ENCODE measurements at places on chromosomes 7 and 10.
A peak's percentile ranks its signal among the peaks of the same experiment; 100 is the strongest.

GRCh38 chr10:77297393-77297739 is 340.2 kb downstream of the KCNMA1 start:
- DNase-seq: no peak

DNA sequence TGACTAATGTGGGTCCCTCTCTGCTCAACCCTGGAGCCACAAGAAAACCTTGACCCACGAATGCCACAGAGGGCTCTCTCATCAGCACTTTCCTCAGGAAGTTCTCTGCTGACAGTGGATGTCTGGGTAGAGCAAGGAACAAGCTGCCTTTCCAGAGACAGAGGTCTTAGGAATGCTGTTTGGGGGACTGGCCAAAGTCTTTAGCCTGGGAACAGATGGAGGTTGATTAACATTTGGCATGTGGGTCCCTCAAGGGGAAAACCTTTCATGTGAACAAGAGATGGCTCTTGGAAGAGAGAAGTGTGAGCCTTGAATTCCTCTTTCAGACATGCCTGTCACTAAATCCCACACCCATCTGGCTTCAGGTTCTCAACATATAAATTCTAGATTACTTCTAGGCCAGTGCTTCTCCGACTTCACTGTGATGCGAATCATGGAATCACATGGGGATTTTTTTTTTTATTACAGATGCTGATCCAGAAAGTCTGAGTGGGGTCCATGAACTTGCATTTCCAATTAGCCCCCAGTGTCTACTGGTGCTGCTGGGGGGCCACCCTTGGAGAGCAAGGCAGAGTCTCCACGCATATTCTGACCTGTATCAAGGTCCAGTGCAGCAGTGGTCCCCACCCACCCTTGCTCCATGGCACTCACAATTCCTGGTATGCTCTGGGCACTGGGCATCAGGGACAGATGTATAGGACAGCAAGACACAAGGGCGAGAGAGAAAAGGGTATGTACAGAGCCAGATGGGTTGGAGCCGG is 360.4 kb downstream of the CXCL12 start:
- no peak for DNase-seq

DNA sequence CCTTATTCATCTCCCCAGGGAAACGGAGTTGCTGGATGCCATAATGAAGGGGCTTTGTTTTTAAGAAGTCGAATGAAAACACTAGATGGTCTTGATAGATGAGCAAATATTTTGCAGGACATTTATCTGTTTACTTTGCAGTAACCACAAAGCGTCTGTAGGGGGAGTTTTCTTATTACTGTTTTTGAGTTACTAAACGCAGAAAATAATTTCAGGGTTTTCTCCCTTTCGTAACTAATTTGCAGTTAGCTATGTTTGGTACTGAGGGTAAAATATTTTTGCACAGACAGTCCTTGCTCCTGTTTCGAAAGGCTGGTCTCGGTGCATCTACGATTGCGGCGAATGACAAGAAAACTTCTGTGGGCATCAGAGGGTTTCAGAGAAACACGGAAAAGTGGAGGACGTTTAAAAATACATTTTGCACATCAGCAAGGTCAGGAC is 505.6 kb upstream of the MKI67 start:
- DNase-seq: peak; percentile 1

DNA sequence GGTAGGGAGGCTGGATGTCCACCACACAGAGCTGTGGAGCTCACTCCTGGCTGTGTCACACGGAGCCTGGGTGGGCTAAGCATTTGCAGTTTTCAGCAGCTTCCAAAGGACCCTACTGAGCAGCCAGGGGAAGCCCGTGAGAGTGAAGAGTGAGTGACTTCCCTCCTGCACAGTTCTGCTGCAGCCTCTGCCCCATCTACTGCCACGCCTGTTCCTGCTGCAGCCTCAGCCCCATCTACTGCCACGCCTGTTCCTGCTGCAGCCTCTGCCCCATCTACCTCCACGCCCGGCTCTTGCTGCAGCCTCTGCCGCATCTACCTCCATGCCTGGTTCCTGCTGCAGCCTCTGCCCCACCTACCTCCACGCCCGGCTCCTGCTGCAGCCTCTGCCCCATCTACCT is 12.2 kb downstream of the ADAM8 start:
- no peak for DNase-seq

DNA sequence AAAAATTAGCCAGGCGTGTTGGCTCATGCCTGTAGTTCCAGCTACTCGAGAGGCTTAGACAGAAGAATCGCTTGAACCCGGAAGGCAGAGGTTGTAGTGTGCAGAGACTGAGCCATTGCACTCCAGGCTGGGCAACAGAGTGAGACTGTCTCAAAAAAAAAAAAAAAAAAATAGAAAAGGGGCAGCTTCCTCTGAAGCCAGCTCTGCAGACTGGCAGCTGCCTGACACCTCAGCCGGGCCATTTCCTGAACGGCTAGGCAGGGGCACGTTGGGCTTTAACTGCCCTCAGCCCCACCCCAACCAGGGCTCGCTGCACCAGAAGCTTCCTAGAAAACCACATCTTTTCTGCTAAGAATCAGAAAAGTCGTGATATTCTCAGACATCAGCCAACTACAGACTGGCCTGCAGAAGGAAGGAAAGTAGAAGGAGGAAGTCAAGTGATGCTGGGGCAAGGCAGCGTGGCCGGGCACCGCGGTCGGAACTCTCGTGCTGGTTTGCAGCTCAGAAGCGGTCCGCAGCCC is 38.0 kb downstream of the PRKAG2 start:
- no peak for DNase-seq

- no peak for DNase-seq
Measured at GRCh38 chr7:40231796-40232195, 97.0 kb downstream of the SUGCT start.

GRCh38 chr7:20954711-20955619 is 168.3 kb upstream of the SP8 start:
- no peak for DNase-seq

DNA sequence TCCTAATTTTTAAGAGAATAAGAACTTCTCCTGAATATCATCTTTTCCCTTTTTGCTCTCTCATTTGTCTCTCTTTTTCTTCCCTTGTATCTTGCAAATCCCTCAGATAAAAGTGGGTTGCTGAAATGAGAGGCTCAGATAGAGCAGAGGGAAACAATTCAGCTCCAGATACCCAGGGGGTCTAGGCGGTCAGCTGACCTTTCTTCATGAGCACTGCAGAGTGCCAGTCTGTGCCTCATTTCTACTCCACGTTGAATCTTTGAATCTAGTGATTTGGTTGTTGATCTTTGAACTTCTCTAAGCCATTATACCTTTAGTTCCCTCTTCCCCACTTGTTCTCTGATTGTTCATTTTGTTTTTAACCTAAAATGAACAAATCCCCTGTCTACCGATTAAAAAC is 572.6 kb downstream of the PTPRN2 start:
- no peak for DNase-seq

GRCh38 chr10:35946556-35946955 is 304.5 kb upstream of the FZD8 start:
- no peak for DNase-seq

GRCh38 chr7:26599982-26600381 is 264.4 kb downstream of the SKAP2 start:
- DNase-seq: no peak

DNA sequence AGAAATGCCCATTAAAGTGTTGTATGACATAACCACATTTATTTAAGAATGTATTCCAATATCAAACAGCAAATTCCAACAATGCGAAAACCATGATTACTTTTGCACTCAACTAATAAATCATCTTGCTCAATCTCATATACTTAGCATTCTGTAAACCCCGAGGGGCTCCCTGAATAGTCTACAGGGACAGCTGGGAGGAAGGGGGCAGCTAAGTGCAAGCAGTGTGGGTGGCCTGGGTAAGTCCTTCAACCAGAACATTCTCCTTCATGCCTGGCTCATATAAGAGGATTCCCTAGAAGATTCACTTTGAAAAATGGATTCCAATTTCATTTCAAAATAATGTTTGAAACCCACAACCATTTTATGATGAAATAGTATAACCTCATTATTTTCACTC is 355.5 kb downstream of the CDC14C start:
- DNase-seq: no peak

- no peak for DNase-seq
Measured at GRCh38 chr7:27125986-27126394, 4.6 kb downstream of the HOXA4 start.

- no peak for DNase-seq
Measured at GRCh38 chr7:1691096-1691495, 21.0 kb downstream of the ELFN1 start.

- DNase-seq: no peak
Measured at GRCh38 chr10:82040336-82040735, 165.3 kb downstream of the NRG3 start.

DNA sequence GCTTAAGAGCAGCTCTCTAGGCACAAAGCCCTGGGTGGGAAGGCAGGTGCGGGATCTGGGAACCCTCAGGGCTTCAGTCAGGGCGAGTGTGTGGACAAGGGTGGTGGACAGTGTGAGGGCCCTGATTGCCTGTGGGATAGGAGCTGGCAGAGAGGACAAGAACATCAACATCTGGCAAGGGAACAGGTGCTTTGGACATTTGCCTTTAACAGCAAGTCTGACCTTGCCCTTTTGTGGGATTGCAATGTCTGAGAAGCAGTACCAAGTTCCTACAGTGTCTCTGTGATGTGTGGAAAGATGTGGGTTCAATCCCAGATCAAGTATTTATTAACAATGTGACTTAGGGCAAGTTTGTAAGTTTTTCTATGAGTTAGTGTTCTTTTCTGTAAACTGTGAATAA is 46.7 kb downstream of the TFAM start:
- no peak for DNase-seq

- DNase-seq: peak; percentile 52
Measured at GRCh38 chr10:95273393-95274312, 17.1 kb downstream of the PDLIM1 start.

GRCh38 chr7:133761443-133761842 is 365.7 kb upstream of the LRGUK start:
- DNase-seq: no peak

DNA sequence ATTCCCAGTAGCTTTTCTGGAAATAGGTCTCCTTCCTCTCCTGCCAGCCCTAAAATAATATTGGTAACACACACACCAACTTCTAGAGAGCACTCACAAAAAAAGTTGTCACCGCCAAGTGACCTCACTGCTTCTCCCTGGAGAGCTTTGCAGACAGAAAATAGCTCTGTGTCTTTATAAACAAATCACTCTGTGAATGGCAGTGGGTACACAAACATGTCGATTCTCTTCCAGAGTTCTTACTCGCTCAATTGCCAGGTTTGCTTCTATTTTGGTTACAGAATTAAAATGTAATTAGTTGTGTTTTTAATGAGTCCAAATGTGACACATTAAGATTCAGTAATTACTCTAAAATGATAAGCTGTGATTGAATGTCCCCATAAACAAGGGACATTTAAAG is 649.2 kb upstream of the C7orf33 start:
- no peak for DNase-seq

DNA sequence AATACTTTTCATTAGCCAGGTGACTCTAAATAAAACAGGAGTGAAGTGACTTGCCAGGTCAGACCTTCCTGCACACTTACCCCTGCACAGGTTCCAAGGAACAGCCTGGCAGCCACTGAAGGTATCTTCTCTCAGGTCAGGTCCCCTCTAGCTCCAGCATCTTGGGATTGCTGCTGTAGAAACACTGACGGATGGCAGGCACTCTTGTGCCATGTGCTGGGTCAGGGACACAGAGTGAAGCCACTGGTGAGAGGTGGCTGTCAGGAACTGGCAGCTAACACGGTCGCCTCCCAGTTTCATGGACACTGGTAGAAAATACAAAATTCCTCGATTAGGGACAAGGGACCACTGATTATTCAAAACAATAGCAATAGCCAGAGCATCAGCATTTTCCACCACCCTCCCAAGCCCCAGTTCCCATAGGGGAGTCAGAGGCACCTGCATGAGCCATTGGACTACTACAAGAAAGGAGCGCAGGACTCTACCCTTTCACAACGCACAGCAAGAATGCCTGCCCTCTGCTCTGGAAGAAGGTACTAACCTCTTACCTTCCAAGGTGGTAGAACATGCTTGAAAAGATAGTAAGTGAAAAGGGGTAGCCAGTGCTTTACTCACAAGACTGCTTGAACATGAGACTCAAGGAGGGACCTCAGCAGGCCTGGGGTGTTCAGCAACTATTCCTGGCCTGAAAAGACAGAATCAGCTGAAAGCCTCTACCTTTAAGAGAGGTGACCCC is 5.1 kb upstream of the MYO1G start:
- no peak for DNase-seq

- DNase-seq: no peak
Measured at GRCh38 chr7:131056007-131056406, 271.7 kb upstream of the MKLN1 start.

DNA sequence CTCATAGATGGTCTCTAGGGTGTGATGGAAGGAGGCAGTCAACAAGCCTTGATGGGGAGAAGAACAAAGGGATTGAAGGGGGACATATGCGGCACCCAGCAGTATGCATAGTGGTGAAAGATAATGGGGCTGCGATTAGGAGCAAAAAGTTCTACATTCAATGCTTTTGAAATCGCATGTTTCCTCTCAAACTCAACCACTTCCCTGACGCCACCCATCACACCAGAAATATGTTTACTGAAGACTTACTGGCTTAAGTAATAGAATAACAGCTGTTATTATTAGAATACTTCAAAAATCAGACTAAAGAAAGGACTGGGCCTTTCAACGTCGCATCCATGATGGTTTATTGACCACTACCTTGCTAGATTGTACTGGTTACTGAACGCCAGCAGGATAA is 31.5 kb downstream of the MKRN1 start:
- DNase-seq: no peak

DNA sequence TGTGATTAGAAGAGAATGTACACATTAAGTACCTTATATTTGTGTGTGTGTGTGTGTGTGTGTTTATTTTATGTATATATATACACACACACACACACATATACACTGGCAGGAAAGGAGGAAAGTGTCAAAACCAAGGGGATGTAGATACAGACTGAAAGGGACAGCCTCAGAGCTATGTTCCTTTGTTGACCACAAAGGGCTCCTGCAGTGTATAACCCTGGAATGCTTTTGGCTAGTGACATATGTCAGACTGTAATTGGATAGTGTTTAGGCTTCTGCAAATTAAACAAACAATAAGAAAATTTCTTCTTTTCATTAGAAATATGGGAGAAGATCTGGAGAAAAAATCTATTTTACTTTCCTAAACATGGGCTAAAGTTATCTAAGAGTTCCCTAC is 15.9 kb downstream of the GBF1 start:
- no peak for DNase-seq

GRCh38 chr7:123131961-123132360 is 67.8 kb downstream of the SLC13A1 start:
- DNase-seq: no peak

- DNase-seq: no peak
Measured at GRCh38 chr7:97215556-97215955, 98.1 kb downstream of the SDHAF3 start.

DNA sequence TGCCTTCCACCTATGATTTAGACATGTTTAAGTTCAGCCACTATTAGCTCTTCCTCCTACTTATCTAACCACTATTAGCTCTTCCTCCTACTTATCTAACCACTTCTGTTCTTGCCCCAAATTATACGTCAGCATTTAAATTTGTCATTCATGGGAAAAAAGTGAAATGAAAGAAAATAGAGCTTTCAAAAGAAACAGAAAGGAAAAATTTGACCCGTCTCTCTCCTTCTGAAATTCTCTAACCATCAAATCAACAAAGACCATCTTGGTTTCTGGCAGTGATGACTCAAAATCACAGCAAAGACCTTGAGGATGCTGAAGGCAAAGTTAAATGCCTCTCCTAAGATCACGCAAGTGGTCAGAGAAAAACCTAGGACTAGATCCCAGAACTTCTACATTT is 2.6 kb downstream of the LIPA start:
- DNase-seq: no peak
